ENCODE measurements at places on chromosomes 5 and 9. TPM values are rescaled to one million over a fixed set of nuclear protein-coding genes. Genes with fewer than 3 reads are reported as not detected.

Gene CNTNAP3B
- total RNA-seq, result 34.4 TPM

Gene INSL4
- not detected for total RNA-seq

Gene C1QTNF3
- total RNA-seq, result 0.64 TPM

Gene ARHGAP26
- total RNA-seq, result 36.2 TPM

Gene PAPPA
- under 0.01 TPM for total RNA-seq

Gene ANKRD34B
- not detected for total RNA-seq

Gene ADGRD2
- total RNA-seq, result not detected

Gene TMEM252
- not detected for total RNA-seq

Gene LRRC14B
- total RNA-seq, result not detected

Gene TAF1L
- under 0.01 TPM for total RNA-seq

Gene TEK
- total RNA-seq, result 147 TPM

Gene PCDHB15
- total RNA-seq, result 0.26 TPM

Gene TMEM215
- not detected for total RNA-seq

Gene JAKMIP2
- total RNA-seq, result not detected

DNA sequence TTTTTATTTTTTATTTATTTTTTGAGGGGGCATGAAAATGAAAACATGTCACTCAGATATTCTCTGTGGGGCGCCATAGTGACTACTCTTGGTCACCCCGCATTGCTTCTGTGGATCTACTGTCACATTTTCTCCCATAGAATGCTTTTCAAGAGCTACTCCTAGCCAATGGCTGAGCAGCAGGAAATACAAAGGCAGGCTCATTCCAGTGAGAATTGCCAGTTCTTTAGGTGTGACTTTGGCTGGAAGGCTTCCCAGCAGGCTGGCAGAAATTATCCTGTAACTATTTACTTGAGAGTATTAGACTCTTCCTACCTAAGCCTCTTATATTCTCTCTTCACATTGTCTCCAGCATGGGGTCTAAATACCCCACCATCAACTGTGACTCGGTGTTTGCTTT, 21.0 kb upstream of the PTPRD start:
- no peak for DNase-seq

- no peak for DNase-seq
Observed at GRCh38 chr9:78605041-78606000, 308.4 kb downstream of the PSAT1 start.

DNA sequence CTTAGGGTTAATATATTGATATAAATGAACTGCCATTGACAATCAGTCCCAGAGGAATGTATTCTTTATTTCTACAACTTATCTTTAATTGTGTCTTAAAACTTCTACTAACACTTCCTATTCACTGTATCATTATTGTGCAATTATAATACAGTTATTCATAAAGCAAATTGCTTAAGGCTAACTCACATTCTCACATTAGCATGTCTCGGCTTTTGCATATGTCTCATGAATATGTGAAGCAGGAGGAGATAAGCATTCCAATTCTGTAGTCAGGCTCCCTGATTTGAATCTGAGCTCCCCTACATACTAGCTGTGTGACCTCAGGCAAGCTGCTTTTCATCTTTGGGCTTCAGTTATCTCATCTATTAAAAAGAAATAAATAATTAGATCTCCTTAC, 45.4 kb downstream of the PLGRKT start:
- DNase-seq, result no peak

DNA sequence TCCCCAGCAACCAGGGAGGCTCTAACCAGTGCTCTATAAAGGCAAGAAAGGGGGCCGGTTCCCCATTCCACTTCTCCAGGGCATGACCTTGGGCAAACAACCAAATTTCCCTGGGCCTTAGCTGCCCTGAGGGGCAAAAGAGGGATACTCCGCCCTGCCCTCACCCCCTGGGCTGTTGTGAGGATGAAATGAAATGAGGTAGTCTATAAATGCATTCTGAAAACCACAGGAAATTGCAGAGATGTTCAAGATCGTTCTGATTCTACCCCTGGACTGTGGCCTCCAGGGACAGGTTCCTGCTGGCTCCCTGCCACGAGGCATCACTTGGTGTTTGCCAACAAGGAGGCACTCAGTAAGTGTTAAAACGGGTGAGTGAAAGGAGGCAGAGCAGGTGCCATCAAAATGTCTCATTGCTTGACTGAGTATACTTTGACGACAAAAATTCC, 5.7 kb downstream of the RAPGEF1 start:
- no peak for DNase-seq

- no peak for DNase-seq
Observed at GRCh38 chr9:16651446-16651964, 219.0 kb downstream of the BNC2 start.

- DNase-seq, result peak; percentile 76
Observed at GRCh38 chr5:140292212-140293036, 10.5 kb downstream of the PFDN1 start.

DNA sequence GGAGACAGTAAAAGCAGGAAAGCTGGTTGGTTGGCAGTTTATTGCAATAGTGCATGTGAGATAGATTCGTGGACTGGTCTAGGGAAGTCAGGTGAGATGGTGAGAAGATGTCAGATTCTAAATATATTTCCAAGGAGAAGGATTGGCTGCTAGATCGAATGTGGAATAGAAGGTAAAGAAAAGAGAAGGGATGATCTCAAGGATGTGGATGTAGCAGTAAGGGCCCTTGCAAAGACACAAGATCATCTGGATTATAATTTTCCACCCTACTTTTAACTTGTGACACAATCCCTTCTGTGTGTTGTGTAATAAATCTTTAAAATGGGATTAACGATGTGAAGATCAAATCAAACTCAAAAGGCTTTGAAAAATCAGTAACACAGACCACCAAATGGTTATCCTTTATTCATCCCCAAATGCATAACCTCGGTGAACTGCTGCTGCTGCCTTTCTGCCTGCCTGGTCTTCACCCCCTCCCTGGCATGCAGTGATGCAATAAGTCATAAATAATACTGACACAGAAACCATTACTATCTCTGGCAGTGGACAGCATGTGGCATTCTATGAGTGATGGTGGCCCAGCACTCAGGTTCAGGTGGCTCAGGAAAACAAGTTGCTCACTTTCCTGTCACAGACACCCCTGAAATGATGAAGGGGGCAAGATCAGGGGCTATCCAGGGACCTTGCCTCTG, 178.4 kb downstream of the FAM114A2 start:
- DNase-seq, result no peak

DNA sequence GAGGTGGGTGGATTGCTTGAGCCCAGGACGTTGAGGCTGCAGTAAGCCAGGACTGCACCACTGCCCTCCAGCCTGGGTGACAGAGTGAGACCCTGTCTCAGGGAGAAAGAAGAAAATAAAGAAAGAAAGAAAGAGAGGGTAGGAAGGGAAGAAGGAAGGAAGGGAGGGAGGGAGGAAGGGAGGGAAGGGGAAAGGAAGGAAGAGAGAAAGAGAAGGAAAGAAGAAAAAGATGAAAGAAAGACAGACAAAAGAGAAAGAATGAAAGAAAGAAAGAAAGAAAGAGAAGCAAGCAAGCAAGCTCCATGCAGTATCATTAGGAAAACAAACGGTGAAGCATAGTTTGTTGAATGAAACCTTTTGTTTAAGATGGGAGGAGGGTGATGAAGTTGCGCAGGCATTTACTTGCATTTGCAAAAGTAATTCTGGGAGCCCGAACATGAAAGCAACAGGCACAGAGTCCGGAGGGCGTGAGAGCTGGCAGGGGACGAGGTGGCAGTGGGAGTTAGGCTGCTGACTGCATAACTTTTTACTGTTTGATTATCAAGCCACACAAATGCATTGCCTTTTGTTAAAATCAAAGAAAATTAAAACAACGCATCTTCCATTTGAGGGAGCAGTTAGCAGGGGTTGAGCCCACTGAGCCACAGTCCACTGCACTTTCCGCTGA, 26.0 kb upstream of the CEP72 start:
- no peak for DNase-seq

DNA sequence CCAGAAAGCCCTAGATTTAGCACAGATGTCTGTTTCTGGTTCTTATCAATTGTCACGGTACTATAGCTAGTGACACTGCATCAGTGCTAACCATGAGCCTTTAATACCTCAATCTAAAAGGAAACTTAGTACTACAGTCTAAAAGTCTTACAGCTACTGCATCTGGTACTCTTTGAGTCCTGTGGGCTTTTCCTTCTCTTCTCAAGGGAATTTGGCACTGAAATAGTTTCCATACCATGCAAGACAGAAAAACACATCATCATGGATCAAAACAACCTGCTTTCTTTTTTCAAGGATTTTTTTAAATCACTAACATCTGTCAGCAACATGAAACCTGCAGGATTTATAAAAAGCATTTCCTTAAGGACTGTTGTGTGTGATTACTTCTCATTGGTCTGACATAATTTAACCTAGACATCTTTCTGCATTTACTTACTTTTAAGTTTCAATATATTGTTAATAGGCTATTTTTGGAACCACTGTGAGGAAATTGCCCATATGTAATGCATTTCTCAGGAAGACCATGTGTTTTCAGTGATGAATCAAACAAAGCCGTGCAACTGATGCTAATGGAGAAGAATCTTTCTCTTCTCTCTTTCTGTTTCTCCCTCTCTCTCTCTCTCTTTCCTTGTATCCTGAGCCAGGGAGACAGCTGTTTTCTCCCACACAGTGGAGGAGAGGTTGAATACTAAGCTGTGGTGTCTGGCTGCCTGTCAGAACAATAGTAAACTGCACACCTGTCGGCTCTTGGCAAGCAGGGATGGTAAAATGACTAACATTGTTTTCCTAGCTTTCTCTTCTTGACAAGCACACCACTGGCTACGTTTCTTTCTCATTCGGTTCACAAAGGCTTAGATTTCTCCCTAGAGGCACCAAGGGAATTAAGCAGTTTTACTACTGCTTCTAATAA, 273.4 kb downstream of the CSNK1G3 start:
- DNase-seq, result no peak

GRCh38 chr5:172707285-172708182, 63.5 kb downstream of the DUSP1 start:
- peak; percentile 75 for DNase-seq

GRCh38 chr9:89884356-89885083, 279.7 kb downstream of the GADD45G start:
- DNase-seq, result no peak

GRCh38 chr5:97628807-97629206, 445.8 kb upstream of the RIOK2 start:
- no peak for DNase-seq

GRCh38 chr5:154826-155225, 36.5 kb upstream of the LRRC14B start:
- no peak for DNase-seq

- DNase-seq, result no peak
Observed at GRCh38 chr5:55636683-55637082, 75.4 kb downstream of the SLC38A9 start.

- no peak for DNase-seq
Observed at GRCh38 chr9:8139756-8140155, 340.2 kb upstream of the DMAC1 start.

- DNase-seq, result no peak
Observed at GRCh38 chr9:19255821-19256220, 25.3 kb downstream of the DENND4C start.

- DNase-seq, result no peak
Observed at GRCh38 chr5:155729684-155730059, 597.3 kb upstream of the SGCD start.

- DNase-seq, result no peak
Observed at GRCh38 chr5:1138445-1139245, 26.8 kb upstream of the SLC12A7 start.

- peak; percentile 99 for DNase-seq
Observed at GRCh38 chr9:72524820-72525540, 3.6 kb downstream of the TMC1 start.

- DNase-seq, result no peak
Observed at GRCh38 chr9:99430301-99430700, 208.2 kb downstream of the SEC61B start.

GRCh38 chr5:9057406-9058000, 488.4 kb downstream of the SEMA5A start:
- no peak for DNase-seq

DNA sequence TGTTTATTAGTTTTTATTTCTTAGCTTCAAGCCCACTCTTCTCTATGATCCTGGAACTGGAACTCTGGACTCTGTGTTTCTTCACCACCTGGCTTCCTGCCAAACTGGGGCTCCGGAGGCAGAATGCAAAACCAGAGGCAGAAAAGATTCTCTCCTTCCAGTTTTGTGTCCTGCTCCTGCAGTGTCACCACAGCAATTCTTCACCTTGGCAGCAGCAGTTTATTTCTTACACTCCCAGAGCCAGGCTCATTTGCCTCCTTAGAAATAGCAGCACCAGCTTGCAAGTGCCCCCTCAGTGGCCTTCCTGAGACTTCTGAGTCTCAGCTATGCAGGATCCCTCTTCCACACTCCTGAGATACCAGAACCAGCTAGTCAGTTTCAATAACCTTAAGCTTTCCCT, 26.7 kb upstream of the CAMK4 start:
- DNase-seq, result no peak

- DNase-seq, result no peak
Observed at GRCh38 chr5:2557435-2557834, 194.0 kb downstream of the IRX2 start.

GRCh38 chr9:116002624-116003023, 151.0 kb upstream of the PAPPA start:
- no peak for DNase-seq

GRCh38 chr5:148839960-148840359, 13.5 kb downstream of the ADRB2 start:
- DNase-seq, result no peak

DNA sequence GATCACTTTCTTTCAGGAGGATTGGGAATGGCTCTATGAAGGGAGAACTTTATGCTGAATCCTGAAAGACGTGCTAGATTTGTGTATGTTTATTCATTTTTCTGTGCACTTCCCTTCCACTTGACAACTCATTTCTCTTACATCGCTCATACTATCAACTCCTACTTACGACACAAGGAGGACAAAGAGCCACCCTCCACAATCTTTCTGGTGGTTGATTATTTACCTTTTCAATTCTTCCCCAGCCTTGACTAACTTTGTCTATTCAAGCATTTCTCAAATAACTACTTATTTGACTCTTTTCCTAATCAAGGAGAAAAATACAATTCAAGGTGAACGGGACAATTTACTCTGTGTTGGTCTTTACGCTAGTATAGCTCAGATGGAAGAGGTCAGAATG, 622.1 kb downstream of the TLR4 start:
- DNase-seq, result no peak

DNA sequence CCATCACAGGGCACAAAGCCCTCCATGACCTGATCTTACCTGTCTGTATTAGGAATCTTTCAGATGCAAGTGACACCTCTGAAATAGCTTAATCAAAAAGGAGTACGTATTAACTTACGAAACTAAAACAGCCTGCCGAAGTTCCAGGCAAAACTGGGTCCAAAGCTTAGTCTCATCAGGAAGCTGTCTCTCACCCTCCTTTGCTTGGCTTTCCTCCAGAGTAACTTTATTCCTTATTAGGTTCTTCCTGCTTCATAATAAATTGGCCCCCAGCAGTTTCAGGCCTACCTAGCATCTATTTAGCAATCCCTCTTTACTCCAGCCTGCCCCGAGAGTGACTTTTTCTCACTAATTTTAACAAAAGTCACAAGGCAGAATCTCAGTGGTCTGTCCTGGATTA, 58.4 kb upstream of the STK32A start:
- DNase-seq, result no peak

Data from dermis microvascular lymphatic vessel endothelial cell (primary cell).